ENCODE measurements at places on chromosomes 3 and 15. TPM values are rescaled to one million over a fixed set of nuclear protein-coding genes. Genes with fewer than 3 reads are reported as not detected.

DNA sequence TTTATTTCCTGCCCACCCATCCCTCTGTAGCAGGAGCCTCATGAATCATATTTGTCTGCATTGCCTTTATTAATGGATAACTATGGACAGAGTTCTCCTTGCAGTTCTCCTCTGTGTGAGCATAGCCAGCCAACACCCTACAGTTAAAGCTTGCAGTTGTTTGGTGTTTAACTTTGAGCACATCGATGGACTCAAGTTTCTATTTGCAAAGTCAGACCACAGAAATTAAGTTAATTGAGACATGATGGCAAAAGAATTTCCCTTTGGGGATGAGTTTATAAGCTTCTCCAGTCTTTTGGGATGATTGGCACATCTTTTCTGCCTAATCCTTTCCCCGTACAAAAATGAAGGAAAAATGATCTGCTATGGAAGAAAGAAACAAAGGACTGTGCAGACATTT, 398.9 kb upstream of the THBS1 start:
- no peak for DNase-seq

GRCh38 chr3:127753898-127754410, 68.4 kb downstream of the MGLL start:
- no peak for DNase-seq

Gene CAMKV
- total RNA-seq: 0.28 TPM

DNA sequence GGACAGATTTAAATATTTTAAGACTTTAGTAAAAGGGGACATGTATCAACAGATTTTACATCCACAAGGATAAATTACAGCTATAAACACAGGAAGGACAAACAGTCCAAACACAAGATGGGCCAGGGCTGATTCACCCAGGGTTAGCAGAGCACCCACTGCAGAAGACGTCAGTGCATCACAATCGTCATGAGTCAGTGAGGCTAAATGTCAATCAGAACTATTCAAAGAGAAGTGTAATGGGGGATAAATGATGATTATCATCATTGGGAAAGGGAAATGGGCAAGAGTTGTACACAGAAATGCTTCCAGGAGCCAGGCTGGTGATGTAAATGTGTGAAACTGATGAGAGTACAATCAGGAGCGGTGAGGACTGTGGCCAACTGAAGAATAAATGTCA, 226.8 kb downstream of the PLCL2 start:
- DNase-seq: no peak

All from CD4-positive, alpha-beta T cell (primary cell).